ENCODE measurements at places on chromosomes 16 and 17. TPM values are rescaled to one million over a fixed set of nuclear protein-coding genes. Genes with fewer than 3 reads are reported as not detected.
A peak's percentile ranks its signal among the peaks of the same experiment; 100 is the strongest.

DNA sequence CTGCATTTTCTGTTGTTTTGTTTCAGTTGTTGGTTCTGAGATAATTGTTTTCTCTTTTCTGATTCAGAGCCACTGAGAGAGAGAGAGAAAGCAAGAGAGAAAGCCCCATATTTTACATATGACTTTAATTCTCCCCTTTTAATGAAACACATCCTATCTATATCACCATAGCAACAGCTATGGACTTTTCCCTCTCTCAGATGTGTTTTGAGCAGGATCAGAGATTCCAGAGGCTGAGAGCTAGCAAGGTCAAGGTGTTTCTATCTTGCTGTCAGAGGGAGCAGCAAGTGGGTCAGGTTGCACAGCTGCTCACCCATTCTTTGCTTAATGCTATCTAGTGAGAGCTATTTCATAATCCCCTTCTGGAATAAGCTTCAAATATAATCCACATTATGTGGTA lies 415.9 kb downstream of the CA10 start:
- H3K4me1 ChIP-seq: no peaks in the 10 kb centered on the region
- no peak overlapping the region for H3K27ac ChIP-seq
- no peak overlapping the region for H3K4me3 ChIP-seq
- no peak for DNase-seq
- H3K27me3 ChIP-seq: no peaks in the 10 kb centered on the region

Gene KCNH6
- total RNA-seq: not detected

GRCh38 chr16:85947230-85948137 lies 48.5 kb downstream of the IRF8 start:
- no peaks in the 10 kb centered on the region for H3K36me3 ChIP-seq
- H3K4me1 ChIP-seq: no peaks in the 10 kb centered on the region
- no peak overlapping the region for H3K4me3 ChIP-seq
- H3K27me3 ChIP-seq: peaks cover 18% of the 10 kb centered on the region

GRCh38 chr16:49484451-49484849 lies 110.8 kb downstream of the C16orf78 start:
- no peaks in the 10 kb centered on the region for H3K36me3 ChIP-seq
- H3K4me3 ChIP-seq: peak overlapping the region; percentile 44
- peak; percentile 89 for DNase-seq
- H3K4me1 ChIP-seq: peaks cover 6% of the 10 kb centered on the region
- no peak overlapping the region for H3K27ac ChIP-seq

- H3K36me3 ChIP-seq: no peaks in the 10 kb centered on the region
- no peak for DNase-seq
- H3K27ac ChIP-seq: no peak overlapping the region
- peaks cover 19% of the 10 kb centered on the region for H3K4me1 ChIP-seq
- H3K27me3 ChIP-seq: no peaks in the 10 kb centered on the region
Measured at GRCh38 chr17:338442-339192, 14.0 kb downstream of the RPH3AL start.

DNA sequence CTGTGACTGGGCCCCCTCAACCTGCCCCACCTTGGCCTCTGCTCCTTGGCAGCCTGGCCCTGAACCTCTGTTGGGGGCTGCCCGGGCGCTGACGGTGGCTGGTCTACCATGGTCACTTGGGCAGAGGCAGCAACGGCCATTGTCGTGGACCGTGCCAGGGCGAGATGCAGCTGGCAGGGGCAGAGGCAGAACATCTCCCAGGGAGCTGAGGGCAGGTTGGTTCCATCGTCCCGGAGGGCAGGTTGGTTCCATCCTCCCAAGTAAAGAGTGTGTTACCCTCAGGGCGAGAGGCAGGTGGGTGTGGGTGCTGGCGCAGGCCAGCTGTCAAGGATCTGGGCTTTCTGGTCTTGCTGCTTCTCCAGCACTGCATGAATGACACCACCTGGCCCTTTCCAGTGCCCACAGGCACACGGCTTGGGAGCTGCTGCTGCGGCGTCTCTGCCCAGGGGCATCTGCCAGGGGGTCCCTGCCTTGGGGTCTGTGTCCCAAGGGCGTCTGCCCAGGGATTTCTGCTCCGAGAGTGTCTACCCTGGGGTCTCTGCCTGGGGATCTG lies 12.0 kb downstream of the ACSF3 start:
- H3K4me3 ChIP-seq: no peak overlapping the region
- H3K27me3 ChIP-seq: no peaks in the 10 kb centered on the region
- H3K4me1 ChIP-seq: no peaks in the 10 kb centered on the region
- no peak for DNase-seq

- no peaks in the 10 kb centered on the region for H3K27me3 ChIP-seq
- H3K36me3 ChIP-seq: no peaks in the 10 kb centered on the region
- no peaks in the 10 kb centered on the region for H3K4me1 ChIP-seq
- peak; percentile 38 for DNase-seq
- no peak overlapping the region for H3K4me3 ChIP-seq
Measured at GRCh38 chr16:14057878-14058382, 13.2 kb upstream of the MRTFB start.

Gene CYGB
- total RNA-seq: 18.9 TPM

- no peak overlapping the region for H3K4me3 ChIP-seq
- no peak overlapping the region for H3K27ac ChIP-seq
- H3K27me3 ChIP-seq: no peaks in the 10 kb centered on the region
- no peaks in the 10 kb centered on the region for H3K36me3 ChIP-seq
- H3K4me1 ChIP-seq: no peaks in the 10 kb centered on the region
Measured at GRCh38 chr17:58381124-58382035, 29.4 kb upstream of the SUPT4H1 start.

Gene ZC3H7A
- 38.5 TPM for total RNA-seq

Gene STAC2
- total RNA-seq: 0.33 TPM

DNA sequence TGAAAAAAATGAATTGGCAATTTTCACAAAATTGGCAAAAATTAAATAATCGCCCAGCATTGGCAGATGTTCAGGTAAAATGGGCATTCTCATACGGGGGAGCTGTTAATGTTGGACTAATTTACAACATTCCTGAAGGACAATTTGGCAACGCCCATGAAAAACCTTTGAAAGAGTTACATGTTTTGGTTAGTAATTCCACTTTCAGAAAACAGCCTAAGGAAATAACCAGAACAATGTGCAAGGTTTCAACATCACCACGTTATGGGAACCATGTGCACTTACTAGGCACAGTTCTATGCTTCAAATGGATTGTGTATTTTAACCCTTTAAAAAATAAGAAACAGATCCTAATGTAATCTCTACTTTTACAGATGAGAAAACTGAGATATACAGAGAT lies 62.7 kb downstream of the CDYL2 start:
- no peak overlapping the region for H3K27ac ChIP-seq
- H3K27me3 ChIP-seq: no peaks in the 10 kb centered on the region
- no peaks in the 10 kb centered on the region for H3K36me3 ChIP-seq
- no peaks in the 10 kb centered on the region for H3K4me1 ChIP-seq
- no peak overlapping the region for H3K4me3 ChIP-seq

Gene TXNDC17
- total RNA-seq: 95.2 TPM

Gene TBC1D3I
- total RNA-seq: 0.63 TPM

Gene KAT2A
- 17.5 TPM for total RNA-seq

- no peak overlapping the region for H3K27ac ChIP-seq
- H3K4me1 ChIP-seq: no peaks in the 10 kb centered on the region
- H3K4me3 ChIP-seq: no peak overlapping the region
- DNase-seq: no peak
Measured at GRCh38 chr16:89759746-89760340, 38.5 kb downstream of the ZNF276 start.

Gene GPS1
- 81.8 TPM for total RNA-seq

Gene GRB7
- 1.2 TPM for total RNA-seq

Gene CCDC144A
- total RNA-seq: 0.52 TPM

- H3K27me3 ChIP-seq: no peaks in the 10 kb centered on the region
- H3K4me3 ChIP-seq: no peak overlapping the region
- H3K27ac ChIP-seq: no peak overlapping the region
- H3K36me3 ChIP-seq: no peaks in the 10 kb centered on the region
- DNase-seq: no peak
Measured at GRCh38 chr17:28057731-28058246, 15.3 kb downstream of the NLK start.

GRCh38 chr17:37512442-37513068 lies 22.9 kb downstream of the DUSP14 start:
- H3K27me3 ChIP-seq: no peaks in the 10 kb centered on the region
- DNase-seq: no peak
- no peak overlapping the region for H3K4me3 ChIP-seq
- H3K4me1 ChIP-seq: peaks cover 5% of the 10 kb centered on the region
- H3K36me3 ChIP-seq: peaks cover 19% of the 10 kb centered on the region

Gene HOXB13
- not detected for total RNA-seq

DNA sequence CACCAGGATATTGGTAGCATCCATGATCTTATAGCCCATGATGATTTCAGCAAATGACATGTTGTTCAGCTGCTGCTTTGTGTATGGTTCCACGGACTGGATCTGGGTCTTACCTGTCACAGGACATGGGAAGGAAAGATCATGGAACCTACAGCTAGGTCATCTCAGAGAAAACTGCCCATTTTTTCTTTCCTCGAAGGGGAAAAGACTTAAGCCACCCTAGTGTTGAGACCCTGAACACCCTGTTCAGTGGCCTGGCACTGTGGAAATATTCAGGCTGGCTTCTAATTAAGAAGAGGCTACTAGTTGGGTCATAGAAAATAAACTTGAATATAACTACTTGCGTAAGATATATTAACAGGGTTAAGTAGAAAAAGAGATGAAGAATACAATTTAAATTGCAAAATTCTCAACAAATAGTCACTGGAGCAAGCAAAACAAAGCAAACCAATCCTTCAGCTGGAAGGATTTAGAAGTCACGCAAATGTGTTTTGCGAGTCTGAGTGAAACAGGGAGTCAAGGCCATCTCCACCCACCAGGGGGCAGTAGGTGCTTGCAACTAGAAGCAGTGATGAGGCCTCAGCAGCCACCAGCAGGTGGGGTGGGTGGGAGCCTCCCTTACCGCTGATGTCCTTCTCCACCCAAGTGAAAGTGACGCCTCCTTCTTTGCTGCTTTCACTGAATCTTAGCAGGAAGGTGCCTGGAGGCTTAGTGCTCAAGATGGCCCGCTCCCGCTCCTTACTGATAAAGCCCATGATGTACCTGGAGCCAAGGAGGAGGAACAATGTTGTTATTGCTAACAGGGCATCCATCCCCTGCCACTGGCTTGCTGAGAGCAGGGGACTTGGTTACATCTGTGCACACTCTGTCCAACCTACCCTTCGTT lies 34.3 kb downstream of the STAT5A start:
- no peaks in the 10 kb centered on the region for H3K27me3 ChIP-seq
- H3K36me3 ChIP-seq: peaks cover 33% of the 10 kb centered on the region
- H3K4me3 ChIP-seq: no peak overlapping the region
- H3K4me1 ChIP-seq: peaks cover 21% of the 10 kb centered on the region

GRCh38 chr17:6681671-6682070 lies 30.1 kb downstream of the C17orf100 start:
- H3K27me3 ChIP-seq: peaks cover 4% of the 10 kb centered on the region
- no peak overlapping the region for H3K27ac ChIP-seq
- H3K4me1 ChIP-seq: no peaks in the 10 kb centered on the region
- no peak overlapping the region for H3K4me3 ChIP-seq

GRCh38 chr17:18977646-18978045 lies 25.7 kb downstream of the SLC5A10 start:
- H3K27ac ChIP-seq: no peak overlapping the region
- H3K36me3 ChIP-seq: no peaks in the 10 kb centered on the region
- no peaks in the 10 kb centered on the region for H3K4me1 ChIP-seq

Gene FOXC2
- 1.8 TPM for total RNA-seq

- peaks cover 18% of the 10 kb centered on the region for H3K4me1 ChIP-seq
- peak; percentile 84 for DNase-seq
- H3K27ac ChIP-seq: peak overlapping the region; percentile 62
- H3K27me3 ChIP-seq: no peaks in the 10 kb centered on the region
- H3K36me3 ChIP-seq: no peaks in the 10 kb centered on the region
- H3K4me3 ChIP-seq: no peak overlapping the region
Measured at GRCh38 chr17:44533533-44534246, 23.6 kb upstream of the FZD2 start.

GRCh38 chr17:63973247-63973646 lies 529 bp upstream of the SCN4A start:
- H3K27me3 ChIP-seq: no peaks in the 10 kb centered on the region
- no peak overlapping the region for H3K4me3 ChIP-seq
- DNase-seq: no peak
- H3K4me1 ChIP-seq: peaks cover 10% of the 10 kb centered on the region
- no peaks in the 10 kb centered on the region for H3K36me3 ChIP-seq

DNA sequence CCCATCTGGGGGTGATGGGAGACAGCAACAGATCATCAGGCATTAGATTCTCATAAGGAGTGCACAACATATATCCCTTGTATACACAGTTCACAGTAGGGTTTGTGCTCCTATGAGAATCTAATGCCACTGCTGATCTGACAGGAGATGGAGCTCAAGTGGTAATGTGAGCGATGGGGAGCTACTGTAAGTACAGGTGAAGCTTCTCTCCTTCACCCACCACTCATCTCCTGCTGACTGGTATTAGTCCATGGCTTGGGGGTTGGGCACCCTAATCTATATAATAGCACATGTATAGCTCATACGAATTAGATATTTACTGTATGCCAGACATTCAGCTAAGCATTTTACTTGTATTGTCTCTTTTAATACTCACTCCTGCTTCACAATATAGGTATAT lies 101.7 kb downstream of the MAP2K6 start:
- H3K4me1 ChIP-seq: no peaks in the 10 kb centered on the region
- H3K36me3 ChIP-seq: no peaks in the 10 kb centered on the region
- H3K27ac ChIP-seq: no peak overlapping the region
- H3K27me3 ChIP-seq: no peaks in the 10 kb centered on the region
- DNase-seq: no peak
- no peak overlapping the region for H3K4me3 ChIP-seq

- no peak for DNase-seq
- no peak overlapping the region for H3K27ac ChIP-seq
- no peaks in the 10 kb centered on the region for H3K4me1 ChIP-seq
- H3K4me3 ChIP-seq: no peak overlapping the region
- H3K36me3 ChIP-seq: no peaks in the 10 kb centered on the region
- H3K27me3 ChIP-seq: no peaks in the 10 kb centered on the region
Measured at GRCh38 chr17:63531022-63531965, 8.1 kb downstream of the KCNH6 start.
